ENCODE measurements at places on chromosomes 7 and 10.

DNA sequence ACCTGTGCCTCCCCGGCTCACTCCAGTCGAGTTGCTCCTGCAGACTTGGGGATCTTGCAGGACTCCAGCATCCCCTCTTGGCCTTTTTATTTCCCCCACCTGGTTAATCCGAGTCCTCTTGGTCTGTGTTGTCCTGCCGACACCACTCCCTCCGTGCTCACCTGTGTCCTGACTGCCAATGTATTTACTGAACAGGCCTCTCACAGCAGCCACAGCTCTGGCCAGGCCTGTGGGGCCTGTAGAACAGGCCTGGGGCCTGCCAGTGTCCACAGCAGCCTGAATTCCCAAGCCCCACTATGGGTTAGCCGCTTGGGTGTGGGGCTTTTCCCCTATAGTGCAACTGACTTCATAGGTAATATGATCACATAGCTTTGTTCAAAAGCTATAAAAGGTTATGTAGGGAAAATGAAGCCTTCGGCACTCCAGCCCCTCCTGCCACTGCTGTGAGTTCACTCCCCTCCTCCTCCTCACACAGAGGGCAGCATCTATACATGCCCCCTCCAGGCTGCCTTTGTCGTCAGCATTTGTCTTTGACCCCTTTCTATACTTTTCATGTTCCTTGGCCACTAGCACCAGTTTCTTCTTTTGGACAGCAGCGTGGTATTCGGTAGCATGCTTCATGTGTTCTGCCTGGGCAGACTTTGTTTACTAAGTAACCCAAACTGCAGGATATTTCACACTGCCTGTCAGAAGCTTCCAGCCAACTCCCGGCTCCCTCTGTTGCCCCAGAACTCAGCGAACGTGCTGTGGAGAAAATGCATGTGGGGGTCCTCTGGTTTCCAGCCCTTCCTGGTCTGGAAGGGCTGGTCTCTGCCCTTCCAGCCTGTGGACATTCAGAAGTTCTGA, 46.1 kb downstream of the ZNF467 start:
- no peak for DNase-seq

GRCh38 chr7:140593672-140593982, 47.0 kb downstream of the DENND2A start:
- no peak for DNase-seq

DNA sequence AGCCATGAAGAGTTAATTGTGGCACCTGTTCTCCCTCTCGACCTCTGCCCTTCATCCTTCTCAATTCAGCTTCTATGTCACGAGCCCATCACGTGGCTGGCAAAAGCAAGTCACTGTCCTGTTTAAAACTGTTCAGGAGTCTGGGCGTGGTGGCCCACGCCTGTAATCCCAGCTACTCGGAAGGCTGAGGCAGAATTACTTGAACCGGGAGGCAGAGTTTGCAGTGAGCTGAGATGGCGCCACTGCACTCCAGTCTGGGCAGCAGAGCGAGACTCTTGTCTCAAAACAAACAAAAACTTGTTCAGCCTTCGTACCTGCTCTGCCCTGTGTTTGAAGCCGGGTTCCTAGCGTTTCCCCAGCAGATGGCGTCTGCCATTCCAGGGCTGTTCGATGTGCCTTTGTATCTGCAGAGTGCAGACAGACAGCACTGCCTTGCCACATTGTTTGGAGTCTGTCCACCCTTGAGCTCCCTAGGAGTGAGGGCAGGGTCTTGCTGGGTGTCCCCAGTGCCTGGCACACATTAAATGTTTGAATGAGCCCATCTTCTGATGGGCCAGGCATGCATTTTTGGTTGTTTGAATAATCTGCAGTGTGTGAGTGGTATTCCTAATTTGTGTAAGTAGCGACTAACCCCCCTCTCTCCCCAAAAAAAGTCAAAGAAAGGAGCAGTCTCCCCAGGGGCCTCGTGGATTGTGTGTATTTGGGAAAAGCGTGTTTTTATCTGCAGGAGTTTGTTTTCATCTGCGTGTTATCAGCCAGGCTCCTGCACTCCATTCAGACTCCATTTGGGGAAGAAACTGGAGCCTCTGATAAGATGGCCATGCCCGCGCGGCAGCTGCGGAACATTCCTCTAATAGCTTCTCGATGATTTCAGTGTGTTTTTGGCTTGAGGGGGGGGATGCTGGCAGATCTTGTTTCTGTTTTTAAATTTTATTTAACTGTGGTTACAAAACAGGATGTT, 61.2 kb downstream of the DNAJB6 start:
- peak; percentile 90 for DNase-seq

- no peak for DNase-seq
These were observed 60.8 kb downstream of the DLG5 start for GRCh38 chr10:77865580-77866324.

GRCh38 chr10:30849231-30850035, 182.2 kb downstream of the ZNF438 start:
- DNase-seq = no peak
